ENCODE measurements at places on chromosomes 12 and 14.
A peak's percentile ranks its signal among the peaks of the same experiment; 100 is the strongest.

GRCh38 chr12:112258926-112259325 is 123.3 kb downstream of the HECTD4 start:
- DNase-seq = no peak

DNA sequence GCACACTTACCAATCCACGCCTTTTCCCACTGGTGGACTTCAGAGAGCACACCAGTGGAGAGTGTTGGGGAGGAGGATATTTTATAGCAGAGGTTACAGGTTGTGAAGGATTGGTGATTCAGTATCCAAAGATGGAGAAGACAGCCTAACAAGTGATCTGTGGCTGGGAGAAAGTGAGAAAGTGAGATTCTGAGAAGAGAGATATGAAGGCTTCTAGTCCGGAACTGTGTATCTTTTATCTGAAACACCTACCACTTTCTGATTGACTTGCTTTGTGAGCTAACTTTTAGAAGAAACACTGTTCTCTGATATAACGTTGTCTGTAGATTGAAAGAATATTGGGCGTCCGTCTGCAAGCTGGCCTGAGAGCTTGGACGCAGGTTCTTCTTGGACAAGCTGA is 24.0 kb downstream of the DYNC1H1 start:
- DNase-seq = no peak

DNA sequence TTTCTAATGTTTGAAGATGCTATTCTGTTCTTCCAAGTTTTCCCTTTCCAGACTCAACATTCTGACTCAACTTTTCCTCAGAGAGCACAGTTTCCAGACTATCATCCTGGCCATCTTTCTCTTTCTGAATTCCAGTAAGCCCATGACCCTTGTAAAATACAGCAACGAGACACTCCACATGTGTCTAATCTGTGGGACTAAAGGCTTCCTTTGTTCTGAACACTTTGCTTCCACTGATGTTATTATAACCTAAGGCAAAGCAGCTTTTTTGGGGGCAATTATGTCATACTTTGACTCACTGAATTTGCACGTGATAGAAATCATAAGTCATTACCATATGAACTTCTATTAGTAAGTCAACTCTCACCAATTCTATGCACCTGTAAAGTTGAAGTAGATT is 6.3 kb upstream of the ART4 start:
- DNase-seq = no peak

DNA sequence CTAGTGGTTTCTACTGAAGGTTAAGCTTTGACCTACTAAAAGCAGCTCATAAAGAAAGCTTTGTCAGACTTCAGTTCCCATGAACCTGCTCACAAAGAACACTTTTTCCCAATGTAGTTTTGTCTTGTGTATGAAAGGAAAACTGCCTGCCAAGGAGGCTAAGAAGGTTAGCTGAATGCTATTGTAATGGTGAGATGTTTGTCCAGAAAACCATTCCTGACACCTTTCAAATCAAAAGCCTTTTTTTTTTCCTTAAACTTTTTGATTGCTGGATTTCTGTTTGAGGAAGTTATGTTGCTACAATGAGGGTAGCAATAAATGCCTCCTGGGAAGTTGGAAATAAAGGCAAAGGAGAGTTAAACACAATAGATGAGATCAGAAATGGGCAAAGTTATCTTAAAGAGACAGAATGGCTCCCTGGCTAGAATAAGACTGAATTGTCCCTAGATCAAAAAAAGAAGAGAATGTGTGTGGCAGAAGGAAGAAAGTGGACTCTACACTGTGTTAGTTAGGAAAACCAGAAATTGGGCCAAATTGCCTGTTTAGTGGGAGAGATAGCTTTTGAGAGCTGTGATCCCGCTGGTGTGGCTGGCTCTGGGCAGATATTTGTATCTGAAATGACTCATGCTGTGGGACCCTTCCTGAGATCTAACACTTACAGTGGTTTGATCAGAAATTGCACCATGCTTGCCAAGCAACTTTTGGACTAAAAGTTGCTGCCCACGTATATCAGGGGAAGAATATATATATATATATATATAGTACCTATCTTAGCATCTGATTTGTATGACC is 27.5 kb downstream of the TECPR2 start:
- DNase-seq = no peak

GRCh38 chr12:113207613-113208040 is 13.6 kb upstream of the TPCN1 start:
- no peak for DNase-seq

DNA sequence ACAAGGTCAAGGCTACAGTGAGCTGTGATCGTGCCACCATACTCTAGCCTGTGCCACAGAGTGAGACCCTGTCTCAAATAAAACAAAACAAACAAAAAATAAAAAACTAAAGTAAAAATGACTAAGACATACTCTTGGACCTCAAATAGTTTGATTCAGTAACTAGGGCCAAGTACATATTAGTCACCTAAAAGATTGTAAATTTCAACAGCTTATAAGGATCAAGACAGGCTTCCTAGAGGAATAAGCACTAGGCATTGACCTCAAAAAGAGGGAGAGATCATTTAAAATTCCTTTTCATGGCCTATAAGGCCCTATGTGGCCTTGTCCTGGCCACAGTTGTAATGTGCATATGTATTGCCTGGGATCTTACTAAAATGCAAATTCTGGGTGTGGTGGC is 46.0 kb upstream of the CHST11 start:
- no peak for DNase-seq

DNA sequence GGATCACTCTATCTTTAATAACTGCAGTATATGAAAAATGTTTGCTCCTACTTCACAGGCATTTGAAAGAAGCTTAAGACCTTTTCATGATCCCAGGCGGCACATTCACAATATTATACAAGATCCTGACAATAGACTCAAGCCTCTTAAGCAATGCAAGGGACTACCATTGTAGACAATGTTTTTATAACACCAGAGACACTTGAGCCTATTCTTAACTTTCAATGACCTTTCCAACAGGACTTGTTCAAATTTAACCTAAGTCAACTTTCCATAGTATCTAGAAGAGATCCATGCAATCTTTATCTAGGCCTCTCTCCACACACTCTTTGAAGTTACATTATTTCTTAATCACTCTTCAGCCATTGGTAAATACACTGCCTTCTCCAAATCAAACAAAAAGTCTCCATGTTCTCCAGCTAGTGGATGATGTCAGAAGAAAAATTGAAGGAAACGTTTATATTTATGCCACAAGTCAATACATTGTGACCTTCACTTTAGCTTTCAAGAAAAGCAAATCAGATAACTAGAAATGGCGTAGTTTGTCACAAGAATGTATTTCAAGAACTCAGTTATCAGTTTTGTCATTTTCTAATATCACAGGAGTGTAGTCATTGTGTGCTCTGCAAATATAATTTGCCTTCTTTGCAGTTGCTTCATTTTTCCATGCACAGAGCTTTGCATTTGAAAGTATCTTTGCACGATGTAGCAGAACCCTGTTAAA is 41.2 kb downstream of the PHLDA1 start:
- no peak for DNase-seq

- no peak for DNase-seq
Observed at GRCh38 chr14:63200035-63200740, 4.1 kb upstream of the RHOJ start.

- DNase-seq = peak; percentile 51
Observed at GRCh38 chr12:47808050-47808449, 11.7 kb downstream of the HDAC7 start.

- DNase-seq = no peak
Observed at GRCh38 chr12:39886106-39886505, 219.8 kb downstream of the SLC2A13 start.

DNA sequence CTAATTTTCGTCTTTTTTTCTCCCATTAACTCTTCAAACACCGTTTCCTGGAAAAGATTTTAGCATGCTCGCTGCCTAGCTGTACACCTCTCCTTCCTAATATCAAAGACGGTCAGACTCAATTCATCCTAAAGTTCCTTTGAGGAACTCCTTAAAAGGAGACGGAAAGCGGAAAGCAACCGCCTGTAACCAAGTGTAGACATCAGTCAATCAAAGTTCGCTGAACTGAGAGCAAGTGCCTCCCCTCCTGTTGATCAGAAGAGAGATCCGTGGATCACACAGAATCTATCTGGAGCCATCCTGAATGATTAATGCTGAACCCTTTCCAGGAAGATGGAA is 412 bp upstream of the TEP1 start:
- no peak for DNase-seq

GRCh38 chr14:39025810-39026627 is 77.0 kb downstream of the SEC23A start:
- no peak for DNase-seq

DNA sequence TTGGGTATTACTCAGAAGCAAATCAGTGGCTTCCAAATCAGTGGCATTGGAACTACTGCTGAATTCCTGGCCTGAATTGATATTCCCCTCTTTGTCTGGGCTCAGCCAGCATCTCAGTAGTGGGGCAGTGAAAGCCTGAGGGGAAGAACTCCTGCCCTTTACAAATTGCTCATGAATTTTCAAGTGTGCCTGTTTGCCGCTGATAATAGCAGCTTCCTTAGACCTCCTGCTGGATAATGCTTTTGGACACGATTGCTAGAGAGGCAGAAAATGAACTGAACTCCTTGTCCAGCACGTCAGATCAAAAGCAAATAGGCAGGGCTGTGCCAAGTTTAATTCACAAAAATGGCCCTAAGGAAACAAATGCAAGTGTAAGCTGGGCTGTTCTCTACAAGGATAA is 91.3 kb upstream of the GZMB start:
- DNase-seq = no peak

DNA sequence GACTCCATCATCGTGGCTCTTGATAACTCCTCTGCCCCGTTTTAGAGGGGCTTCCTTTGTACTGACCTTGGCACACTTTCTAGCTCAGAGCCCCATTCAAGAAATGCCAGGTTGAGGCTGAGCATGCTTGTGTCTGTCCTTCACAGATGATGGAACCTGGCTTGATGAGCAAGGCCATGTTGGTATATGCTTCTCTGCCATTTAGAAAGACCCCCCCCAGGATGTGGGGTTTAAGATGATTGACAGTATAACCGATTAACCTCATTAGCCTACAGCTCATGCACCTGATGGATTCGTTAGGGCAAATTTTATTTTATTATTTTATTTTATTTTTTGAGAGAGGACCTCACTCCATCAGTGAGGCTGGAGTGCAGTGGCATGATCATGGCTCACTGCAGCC is 21.0 kb downstream of the BATF start:
- no peak for DNase-seq

GRCh38 chr12:8823565-8824300 is 1.3 kb downstream of the A2ML1 start:
- no peak for DNase-seq

DNA sequence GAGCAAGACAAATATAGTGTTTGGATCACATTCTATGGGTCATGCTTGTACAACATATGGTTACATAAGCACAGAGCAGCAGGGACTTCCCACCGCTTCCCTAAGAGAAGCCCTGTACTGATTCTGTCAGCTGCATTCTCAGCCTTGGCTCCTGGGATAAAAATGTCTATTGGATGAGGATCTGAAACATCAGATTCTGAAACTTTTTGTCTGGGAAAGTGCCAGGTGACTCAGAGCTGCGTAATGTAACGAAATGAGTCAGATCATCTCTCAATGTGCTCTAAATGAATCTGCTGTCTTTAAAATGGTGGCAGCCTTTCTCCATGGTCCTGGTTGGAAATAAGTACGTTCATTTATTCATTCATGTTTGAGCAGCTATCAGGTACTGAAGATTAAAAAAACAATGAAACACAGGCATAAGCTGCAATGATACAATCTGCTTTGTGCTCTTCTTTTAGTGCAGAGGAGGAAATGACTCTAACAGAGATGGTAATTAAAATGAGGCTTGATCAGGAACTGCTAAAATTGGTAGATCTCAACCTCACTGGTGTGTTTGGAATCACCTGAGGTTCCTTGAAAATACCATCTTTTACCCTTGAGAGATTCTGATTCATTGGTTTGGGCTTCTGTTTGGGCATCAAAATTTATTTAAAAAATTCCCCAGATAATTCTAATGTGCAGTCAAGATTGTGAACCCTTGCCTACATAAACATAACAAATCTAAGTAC is 99.1 kb upstream of the NAP1L1 start:
- DNase-seq = no peak

- DNase-seq = no peak
Observed at GRCh38 chr12:91367234-91367849, 184.7 kb upstream of the DCN start.

GRCh38 chr12:85834378-85834777 is 1.8 kb downstream of the RASSF9 start:
- DNase-seq = no peak

GRCh38 chr14:43307836-43308235 is 1199.2 kb downstream of the FSCB start:
- DNase-seq = no peak

DNA sequence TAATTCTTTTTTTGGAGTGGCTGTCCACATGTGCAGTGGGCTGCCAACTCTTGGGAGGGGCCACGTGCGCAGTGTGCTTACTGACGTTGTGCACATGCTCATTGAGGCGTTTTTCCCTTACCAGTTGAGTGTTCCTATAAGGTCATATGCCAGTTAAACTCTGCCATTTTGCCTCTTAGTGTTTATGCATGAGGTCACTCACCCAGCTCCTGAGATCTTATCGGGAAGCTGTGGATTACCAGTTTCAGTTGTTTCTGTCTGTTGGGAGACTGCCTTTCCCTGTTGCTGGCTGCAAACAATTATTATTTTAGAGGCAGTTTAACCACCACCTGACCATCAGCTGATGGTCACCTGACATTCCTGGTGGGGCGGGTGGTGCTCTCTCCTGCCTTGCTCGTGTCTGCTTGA is 16.1 kb upstream of the KIF21A start:
- DNase-seq = no peak

DNA sequence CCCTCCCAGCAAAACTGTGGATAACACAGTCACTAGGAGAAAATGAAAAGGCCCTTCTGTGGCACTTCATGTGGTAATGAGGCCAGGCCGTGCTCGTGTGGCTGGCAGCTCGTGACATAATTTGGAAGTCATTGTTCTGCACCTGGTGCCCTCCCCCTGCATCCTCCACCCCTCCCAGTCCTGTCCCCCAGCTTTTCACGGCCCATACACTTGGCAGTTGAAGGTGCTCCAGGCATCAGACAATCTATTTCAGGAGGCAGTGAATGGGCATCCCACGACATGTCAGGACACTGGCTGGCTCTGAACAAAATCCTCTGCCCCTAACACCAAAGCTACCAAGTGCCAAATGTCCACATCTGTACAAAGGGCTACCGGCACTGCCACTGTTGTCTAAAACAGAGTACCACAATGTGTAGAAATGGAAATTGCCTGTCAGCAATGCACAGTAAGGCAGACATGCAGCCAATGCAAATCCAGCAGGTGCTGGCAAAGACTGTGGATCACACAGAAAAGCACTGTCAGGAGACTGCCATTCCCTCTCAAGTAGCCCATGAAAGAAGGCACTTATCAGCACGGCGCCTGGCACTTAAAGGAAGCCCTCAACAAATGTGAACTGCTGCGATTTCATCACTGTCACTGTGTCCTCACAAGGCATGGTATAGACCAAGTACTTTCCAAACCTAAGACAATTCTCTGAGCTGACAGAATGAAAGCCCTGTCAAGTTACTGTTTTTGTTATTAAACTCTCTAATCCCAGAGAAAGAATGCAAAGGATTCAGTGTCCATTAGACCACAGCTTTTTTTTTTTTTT is 39.1 kb downstream of the CORO1C start:
- DNase-seq = no peak

All from stimulated activated CD4-positive, alpha-beta T cell treated with anti-CD3 and anti-CD28 coated beads, TNF-alpha, amount 100 ng/mL, for 4 hours (primary cell).